EL (cell line): ENCODE measurements at places on chromosomes 16 and 17.

DNA sequence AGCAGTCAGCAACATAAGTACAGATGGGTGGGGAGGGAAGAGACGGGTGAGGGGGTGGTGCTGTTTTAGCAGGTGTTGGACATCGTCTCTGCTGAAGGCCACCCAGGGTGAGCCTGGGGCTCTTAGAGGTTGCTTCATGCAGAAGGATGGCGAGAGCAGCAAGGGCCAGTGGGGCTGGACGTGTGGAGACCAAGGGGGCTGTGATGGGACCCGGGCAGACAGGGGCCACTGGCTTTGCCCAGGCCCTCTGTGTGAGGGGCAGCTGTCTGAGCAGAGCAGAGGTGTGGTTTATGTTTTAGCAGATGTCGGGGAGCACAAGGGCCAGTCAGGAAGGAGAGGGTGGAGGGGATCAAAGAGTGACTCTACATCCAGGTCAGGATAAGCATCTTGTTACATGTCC, 4.8 kb downstream of the NARF start:
- DNase-seq: no peak

DNA sequence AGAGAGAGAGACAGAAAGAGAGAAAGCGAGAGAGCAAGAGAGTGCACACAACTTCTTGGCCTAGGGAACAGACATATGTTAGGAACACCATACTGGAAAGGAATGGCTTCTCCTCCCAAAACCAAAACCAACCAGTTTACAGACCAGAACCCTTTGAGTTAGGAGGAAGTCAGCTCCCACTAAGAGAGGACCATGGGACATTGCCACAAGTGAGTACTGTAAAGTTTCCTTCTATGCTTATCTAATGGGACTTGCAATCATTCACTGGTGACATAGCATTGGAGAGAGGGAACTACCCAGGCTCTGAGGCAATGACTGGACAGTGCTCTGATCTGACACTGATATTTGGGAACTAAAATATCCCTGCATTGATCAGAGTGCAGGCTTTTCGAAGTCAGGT, 32.4 kb downstream of the TBC1D3B start:
- DNase-seq: no peak

GRCh38 chr17:55833306-55833705, 82.5 kb downstream of the PCTP start:
- no peak for DNase-seq

- DNase-seq: peak; percentile 71
These were observed 8.3 kb upstream of the LPCAT2 start for GRCh38 chr16:55500530-55501011.
